ENCODE measurements at places on chromosomes 5 and 9.

DNA sequence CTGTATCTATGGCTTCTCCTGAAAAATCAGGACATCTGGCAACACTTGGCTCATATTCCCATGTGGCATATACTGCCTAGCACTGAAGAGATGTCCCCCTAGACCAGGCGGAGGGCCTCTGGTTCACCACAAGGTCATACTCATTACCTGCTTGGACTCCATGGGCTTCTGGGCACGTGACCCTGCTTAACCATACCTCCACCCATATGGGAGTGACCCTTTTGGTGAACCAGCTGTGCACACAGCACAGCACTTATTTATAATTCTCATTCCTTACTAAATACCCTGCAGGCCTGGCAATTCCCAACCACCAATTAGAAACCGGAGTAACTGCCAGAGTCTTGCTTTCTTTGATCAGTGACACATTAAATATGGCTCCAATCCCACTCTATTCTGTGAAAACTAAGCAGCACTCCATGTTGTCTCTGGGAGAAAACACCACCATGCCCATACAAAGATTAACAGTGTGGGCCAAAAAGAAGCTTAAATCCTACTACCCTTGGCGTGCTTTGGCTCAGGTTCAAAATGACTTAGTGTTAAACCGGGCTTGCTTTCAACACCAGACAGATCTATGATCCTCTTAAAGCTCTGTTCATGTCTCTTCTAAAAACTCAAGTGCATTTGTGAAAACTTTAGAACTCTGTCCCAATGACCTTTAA lies 57.7 kb downstream of the MTMR12 start:
- no peak for DNase-seq

DNA sequence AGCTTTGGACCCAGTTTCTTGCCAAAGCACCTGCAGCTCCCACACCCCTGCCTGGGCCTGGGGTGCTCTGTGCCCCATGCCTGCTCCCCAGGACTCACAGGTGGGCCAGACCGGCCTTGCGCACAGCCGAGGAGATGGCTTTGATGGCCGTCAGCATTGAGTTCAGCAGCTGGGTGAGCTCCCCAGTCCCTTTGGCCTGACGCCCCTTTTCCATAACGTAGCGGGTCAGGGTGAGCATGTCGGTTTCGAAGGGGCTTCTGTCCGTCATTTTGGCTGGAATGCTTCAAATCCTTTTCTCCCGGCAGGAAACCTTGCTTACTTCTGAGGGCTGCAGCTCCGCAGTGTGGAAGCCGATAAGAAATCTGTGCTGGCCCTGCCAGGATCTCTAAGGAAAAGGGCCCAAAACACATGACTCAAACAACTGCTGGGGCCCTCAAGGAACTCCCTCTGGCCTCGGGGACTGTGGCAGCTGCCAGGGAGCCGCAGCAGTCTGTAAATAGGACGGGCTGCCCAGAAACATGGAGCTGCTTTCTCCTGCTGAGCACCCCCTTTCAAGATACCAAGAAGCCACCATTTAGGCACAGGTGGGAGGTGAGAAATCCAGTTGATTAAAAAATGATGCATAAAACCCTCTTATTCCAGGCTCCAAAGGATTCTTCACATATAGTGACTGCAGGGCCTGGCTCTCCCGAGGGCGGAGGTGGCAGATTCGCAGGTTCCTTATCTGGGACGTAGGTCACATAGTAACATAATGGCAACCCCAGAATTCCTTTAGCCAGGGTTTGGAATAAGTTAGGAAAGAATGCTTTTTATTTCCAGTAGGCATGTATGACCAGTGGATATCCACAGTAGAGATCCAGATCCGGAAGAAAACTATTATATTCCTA lies at the start of gene FBP2:
FBP2 (minus strand) TSS at position 366 of the 887 bp plus-strand sequence; CDS start at position 268, 98 bp downstream.
- DNase-seq = no peak

DNA sequence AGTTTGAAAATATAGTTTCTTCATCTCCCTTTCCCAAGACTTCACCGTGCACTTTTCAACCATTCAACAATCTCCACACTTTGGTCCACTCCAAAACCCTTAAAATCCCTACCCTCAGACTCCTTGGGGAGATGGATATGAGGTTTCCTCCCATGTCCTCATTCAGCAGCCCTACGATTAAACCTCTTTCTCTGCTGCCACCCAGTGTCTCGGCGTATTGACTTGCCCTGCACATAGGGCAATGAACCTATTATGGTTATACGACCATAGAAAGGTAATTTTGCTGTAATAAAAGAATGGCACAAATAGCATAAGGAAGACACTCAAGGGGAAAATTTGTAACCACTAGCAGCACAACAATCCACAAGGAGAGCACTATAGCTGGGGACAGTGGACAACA lies 803.5 kb downstream of the TLE1 start:
- DNase-seq = no peak

- no peak for DNase-seq
Measured at GRCh38 chr5:45609661-45610060, 86.5 kb downstream of the HCN1 start.

DNA sequence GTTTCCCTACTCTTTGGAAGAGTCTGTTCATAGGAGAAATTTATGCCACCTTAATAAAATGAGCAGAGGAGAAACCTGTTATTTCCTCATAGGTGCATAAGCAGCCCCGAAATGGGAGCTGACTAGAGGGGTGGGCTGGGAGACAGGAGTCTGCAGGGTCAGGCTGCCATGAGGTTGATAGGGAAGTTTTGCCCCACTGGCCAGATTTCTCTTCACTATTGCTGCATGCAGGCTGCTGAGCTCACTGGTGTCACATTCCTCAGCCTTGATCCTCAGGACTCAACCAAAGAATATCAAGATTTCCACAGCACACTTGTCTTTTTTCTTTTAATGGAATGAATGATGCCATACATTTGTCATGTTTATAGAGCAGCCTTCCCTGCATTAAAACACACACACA lies 60.7 kb downstream of the BHMT start:
- DNase-seq = no peak

DNA sequence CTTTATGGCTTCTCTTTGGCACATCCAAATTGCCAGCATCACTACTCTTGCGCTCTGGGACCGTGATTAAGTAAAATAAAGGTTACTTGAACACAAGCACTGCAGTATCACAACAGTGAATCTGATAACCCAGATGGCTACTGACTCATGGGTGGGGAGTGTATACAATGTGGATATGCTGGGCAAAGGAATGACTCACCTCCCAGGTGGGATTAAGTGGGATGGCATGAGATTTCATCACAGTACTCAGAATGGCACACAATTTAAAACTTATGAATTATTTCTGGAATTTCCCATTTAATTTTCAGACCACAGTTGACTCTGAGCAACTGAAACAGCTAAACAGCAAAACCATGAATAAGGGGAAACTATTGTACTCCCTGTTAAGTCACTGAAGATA lies 4.3 kb downstream of the GFM2 start:
- DNase-seq = peak; percentile 3

- DNase-seq = no peak
Measured at GRCh38 chr5:59608745-59609144, 284.8 kb downstream of the PDE4D start.

- peak; percentile 67 for DNase-seq
Measured at GRCh38 chr9:121463026-121463807, 36.4 kb downstream of the GGTA1 start.

- DNase-seq = no peak
Measured at GRCh38 chr9:70044490-70045307, 1.1 kb downstream of the MAMDC2 start.
